Keratinocyte (primary cell): ENCODE measurements at places on chromosomes 7 and 10. TPM values are rescaled to one million over a fixed set of nuclear protein-coding genes. Genes with fewer than 3 reads are reported as not detected.

GRCh38 chr7:80427218-80427617 lies 84.6 kb downstream of the GNAT3 start:
- no peaks in the 10 kb centered on the region for H3K4me1 ChIP-seq
- DNase-seq, result no peak
- H3K27ac ChIP-seq, result no peak overlapping the region
- no peak overlapping the region for H3K4me3 ChIP-seq

DNA sequence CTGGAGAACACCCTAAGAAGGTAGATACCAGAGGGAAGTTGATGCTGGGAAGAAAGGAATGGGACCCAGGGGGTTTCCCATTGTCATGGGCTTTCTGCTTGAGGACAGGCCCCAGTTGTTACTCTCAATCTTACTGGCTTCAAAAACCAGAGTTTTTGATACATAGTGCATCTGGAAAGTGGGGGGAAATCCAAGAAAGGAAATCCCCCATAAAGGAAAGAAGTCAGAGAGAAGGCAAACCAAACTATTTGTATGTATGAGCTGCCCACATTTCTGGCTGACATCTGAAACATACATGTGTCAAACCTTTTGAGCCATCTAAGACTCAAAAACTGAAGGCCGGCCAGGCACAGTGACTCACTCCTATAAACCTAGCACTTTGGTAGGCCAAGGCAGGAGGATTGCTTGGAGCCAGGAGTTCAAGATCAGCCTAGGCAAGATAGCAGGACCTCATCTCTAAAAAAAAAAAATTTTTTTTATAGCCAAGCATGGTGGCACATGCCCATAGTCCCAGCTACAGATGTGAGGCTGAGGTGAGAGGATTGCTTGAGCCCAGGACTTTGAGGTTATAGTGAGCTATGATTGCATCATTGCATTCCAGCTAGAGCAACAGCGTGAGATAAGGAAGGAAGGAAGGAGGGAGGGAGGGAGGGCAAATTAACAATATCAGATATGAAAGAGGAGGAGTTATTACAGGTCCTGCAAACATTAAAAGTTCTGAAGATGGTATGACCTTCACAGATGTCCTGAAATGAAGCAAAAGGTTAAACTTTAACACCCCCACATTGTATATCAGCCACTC lies 6.7 kb upstream of the COA1 start:
- no peak for DNase-seq
- no peak overlapping the region for H3K4me3 ChIP-seq
- H3K36me3 ChIP-seq, result no peaks in the 10 kb centered on the region
- no peaks in the 10 kb centered on the region for H3K4me1 ChIP-seq
- H3K27ac ChIP-seq, result no peak overlapping the region

- no peak overlapping the region for H3K27ac ChIP-seq
- no peaks in the 10 kb centered on the region for H3K36me3 ChIP-seq
- H3K4me3 ChIP-seq, result no peak overlapping the region
- H3K4me1 ChIP-seq, result peaks cover 38% of the 10 kb centered on the region
Measured at GRCh38 chr10:110323503-110323902, 18.8 kb upstream of the SMNDC1 start.

DNA sequence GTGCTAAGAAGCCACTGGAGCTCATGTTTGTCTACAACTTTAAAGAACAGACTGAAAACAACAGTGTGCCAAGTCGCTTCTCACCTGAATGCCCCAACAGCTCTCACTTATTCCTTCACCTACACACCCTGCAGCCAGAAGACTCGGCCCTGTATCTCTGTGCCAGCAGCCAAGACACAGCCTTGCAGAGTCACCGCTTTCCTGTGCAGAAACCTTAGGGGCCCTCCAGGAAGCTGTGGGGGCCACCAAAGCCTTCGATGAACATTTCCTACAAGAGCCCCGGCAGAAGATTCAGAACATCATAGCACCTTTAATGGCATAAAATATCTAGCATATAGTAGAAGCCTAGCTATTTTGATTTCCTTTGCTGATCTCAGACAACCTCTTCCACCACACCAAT lies 88.0 kb upstream of the PRSS58 start:
- H3K4me3 ChIP-seq, result no peak overlapping the region
- H3K4me1 ChIP-seq, result peaks cover 12% of the 10 kb centered on the region

DNA sequence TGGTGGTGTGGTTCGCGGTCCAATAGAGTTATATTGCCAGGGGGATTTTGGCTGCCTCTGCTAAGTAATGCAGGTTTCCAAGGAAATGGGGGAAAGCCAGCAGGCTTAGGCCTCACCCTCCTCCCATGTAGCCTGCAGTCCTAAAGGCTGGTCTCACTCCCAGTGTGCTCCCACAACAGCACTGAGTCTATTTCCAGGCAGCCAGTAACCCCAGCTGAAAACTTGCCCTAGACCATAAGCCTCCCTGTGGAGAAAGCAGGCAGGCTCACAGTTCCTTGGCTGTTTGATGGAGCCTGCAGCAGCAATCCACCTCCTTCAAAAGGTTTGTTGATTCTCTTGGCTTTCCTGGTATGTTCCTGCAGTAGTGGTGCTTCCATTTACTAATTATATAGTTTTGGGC lies 220.0 kb upstream of the ZNF804B start:
- H3K4me3 ChIP-seq, result no peak overlapping the region
- H3K36me3 ChIP-seq, result no peaks in the 10 kb centered on the region
- no peaks in the 10 kb centered on the region for H3K4me1 ChIP-seq
- no peak overlapping the region for H3K27ac ChIP-seq
- H3K27me3 ChIP-seq, result no peaks in the 10 kb centered on the region

The GJD4 gene
- polyA plus RNA-seq, result not detected in 3 replicates
